ENCODE measurements at places on chromosomes 2 and 18.

DNA sequence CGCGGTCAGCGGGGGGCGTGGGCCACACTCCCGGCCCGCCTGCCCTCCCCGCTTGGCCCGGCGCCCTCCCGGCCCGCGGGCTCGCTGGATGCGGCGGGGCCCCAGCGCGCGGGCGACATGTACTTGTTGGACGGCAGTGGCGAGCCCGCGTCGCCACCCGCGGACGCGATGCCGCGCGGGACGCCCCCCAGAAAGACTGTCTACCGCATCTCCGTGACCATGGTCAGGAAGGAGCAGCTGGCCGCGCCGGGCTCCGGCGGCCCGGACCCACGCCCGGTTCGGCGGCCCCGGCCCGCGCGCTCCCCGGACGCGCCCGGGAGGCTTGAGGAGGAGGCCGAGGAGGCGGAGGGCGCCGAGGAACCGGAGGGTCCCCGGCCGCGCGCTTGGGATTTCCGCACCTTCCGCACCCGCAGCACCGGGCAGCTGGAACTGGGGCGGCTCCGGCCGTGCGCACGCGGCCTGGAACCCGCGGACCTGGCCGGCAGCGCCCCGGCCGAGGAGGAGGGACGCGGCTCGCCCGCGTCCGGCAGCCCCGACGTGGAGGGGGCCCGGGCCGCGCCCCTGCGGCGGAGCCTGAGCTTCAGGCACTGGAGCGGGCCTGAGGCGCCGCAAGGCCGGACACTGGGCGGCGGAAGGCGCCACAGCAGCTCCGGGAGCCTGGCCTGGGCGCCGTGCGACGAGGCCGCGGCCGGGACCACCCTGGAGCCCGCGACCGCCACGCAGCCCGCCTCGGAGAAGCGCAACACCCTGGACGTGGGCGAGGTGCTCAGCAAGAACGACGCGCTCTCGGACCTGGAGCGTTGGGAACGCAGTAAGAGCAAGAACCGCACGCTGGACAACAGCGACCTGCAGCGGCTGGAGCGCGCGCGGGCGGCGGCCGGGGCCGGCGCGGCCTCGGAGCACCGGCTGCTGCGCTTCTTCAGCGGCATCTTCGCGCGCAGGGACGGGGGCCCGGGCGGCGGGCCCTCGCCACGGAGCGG is 176.4 kb downstream of the AGAP1 start:
- no peak for DNase-seq

- peak; percentile 67 for DNase-seq
These were observed at the start of gene CASP10 for GRCh38 chr2:201182650-201183364. Gene CASP10, plus strand, starts transcription at chr2:201183141. Its CDS starts 2,637 bp downstream, at chr2:201185778.

DNA sequence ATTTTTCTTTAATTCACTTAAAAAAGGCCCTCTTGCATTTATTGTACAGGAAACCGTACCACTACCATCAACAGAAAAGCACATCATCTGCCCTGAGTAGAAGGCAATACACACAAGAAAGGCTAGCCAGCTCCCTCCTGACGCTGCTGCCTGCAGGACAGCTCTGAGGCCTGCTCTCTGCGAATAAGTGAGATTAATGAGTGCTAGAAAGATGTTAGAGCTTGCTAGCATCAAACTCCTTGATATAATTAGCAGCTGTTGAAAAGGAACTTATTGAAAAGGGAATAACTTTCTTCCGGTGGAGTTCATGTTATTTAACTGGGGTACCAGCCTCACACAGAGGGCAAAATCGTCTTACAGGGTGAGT is 56.1 kb downstream of the INHBB start:
- no peak for DNase-seq

- DNase-seq: no peak
These were observed 1103.0 kb downstream of the CBLN2 start for GRCh38 chr18:71441156-71441555.

GRCh38 chr2:158953926-158954763 is 14.3 kb upstream of the TANC1 start:
- no peak for DNase-seq

GRCh38 chr18:57771626-57772025 is 31.5 kb downstream of the ATP8B1 start:
- DNase-seq: no peak

DNA sequence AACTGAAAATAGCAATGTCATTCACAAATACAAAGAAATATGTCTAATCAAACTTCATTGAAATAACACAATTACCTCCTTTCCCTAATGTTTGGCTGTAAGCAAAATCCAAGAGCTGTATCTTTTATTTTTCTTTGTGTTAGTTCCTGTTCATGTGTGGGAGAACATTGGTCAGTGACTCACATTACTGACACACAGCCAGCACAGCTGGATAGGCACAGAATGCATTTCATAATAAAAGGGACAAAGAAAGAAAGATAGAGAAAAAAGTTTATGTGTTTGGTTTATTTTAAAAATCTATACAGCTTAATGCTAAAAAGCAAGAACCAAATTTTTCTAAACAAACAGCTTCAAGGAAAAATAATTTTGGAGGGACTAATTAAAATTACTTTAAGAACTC is 185.6 kb upstream of the COL3A1 start:
- DNase-seq: no peak

Measured in GM10248 (cell line).